ENCODE measurements at places on chromosomes 12 and 14.

- DNase-seq, result no peak
These were observed 1.1 kb downstream of the NUMB start for GRCh38 chr14:73457041-73457923.

DNA sequence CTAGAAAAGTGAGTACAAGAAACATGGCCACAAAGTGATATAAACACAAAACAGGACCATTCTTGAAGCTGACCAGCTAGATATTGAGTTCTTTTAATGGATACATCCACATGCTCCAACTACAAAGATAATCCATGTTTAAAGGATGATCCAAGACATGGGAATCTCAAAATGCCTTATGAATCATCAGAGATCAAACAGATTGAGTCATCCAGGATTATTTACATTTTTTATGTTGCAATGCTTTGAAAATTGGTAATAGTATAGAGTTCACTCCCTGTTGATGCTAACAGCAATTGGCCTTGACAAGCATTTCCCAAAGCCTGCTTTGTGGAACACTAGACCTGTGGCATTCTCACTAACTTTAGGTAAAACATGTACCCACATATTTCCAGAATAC lies 293.0 kb upstream of the TBX3 start:
- no peak for DNase-seq

GRCh38 chr12:38771871-38772270 lies 133.5 kb downstream of the CPNE8 start:
- peak; percentile 23 for DNase-seq

DNA sequence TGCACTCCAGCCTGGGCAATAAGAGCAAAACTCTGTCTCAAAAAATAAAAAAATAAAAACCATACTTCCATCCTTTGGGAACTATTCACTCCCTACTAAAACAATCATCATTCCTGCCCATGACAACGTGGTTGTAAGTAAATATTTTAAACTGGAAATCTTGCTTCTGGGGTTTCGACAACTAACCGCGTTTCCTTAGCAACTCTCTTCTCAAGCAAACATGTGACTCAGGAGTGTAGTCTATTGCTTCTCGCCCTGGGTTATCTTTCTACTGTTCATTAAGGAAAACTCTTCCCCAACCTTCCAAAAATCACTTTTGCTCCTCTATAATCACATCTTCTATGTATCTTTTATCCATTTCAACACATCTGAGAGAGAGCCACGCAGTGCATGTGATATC lies 21.8 kb downstream of the APPL2 start:
- DNase-seq, result no peak

DNA sequence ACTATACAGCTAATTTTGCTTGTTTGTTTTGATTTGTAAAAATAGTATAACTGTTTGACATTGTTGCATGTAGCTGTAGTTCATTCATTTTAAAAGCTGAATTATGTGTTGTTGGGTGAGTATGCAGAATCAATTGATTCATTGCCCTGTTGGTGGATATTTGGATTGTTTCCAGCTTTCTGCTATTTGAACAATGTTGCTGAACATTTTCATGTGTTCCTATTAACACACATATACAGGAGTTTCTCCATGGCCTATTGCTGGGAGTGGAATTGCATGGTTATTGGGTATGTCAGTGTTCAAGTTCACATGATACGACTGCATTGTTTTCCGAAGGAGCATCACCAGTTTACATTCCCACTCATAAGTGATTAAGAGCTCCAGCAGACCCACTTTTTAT lies 75.3 kb downstream of the SRGAP1 start:
- DNase-seq, result no peak

DNA sequence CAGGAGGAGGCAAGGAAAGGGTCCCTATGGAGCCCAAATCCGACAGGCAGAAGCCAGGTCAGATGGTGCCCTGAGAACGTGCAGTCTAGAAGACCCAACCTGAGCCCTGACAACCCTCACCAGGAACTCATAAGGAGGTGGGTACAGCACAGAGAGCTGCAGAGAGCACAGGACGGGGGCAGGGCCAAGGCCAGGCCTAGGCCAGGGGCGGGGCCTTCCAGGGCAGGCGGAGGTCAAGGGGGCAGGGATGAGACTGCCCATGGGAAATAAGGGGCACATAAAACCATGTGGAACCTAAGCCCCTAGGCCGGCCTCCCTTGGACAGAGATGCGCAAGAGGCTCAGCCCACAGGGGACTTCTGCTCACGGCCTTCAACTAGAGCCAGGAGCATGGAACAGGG lies 45.1 kb downstream of the SSH1 start:
- DNase-seq, result no peak

GRCh38 chr14:91038439-91038838 lies 22.0 kb downstream of the RPS6KA5 start:
- no peak for DNase-seq

DNA sequence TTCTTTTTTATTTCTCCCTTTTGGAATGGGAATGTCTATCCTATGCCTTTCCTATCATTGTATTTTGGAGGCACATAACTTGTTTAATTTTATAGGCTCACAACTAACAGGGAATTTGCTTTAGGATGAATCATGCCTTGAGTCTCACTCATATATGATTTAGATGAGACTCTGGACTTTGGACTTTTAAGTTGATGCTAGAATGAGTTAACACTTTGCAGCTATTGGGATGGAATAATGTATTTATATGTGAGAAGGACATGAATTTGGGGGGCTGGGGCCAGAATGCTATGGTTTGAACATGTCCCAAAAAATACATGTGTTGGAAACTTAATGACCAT lies 365.3 kb downstream of the ZFP36L1 start:
- DNase-seq, result no peak

- DNase-seq, result no peak
These were observed 6.6 kb upstream of the RAB3IP start for GRCh38 chr12:69732088-69732487.

DNA sequence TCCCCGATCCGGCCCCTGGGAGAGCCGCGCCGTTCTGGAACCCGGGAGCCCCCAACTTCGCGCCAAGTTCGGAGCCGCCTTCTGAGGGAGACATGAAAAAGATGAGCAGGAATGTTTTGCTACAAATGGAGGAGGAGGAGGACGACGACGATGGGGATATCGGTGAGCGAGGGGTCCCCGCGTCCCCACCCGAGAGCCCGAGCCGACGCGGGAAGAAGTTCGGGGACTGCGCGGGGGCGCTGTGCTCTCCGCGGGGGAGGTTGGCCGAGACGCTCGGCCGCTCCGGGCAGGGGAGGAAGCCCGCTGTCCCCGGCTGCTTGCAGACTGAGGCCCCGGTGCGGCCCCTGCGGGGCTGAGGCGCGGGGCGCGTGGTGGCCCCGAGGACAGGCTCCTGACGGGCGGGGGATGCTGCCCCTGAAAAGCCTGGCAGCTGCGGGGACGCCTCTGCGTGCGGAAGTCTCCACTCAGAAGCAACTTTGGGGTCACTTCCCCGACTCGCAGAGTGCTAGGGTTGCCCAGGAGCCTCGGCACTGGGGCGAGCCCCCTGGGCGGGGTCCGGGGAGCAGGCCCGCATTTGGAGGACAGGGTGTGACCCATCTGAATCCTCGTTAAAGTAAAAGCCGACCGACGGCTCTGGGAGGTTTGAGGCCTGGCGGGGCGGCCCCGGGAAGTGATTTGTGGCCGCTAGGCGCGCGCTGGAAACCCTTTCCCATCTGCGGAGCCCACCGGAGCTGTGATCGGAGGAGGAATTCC lies 511 bp downstream of the ANO6 start:
- no peak for DNase-seq

- DNase-seq, result no peak
These were observed 567.7 kb downstream of the LRFN5 start for GRCh38 chr14:42174357-42174756.

DNA sequence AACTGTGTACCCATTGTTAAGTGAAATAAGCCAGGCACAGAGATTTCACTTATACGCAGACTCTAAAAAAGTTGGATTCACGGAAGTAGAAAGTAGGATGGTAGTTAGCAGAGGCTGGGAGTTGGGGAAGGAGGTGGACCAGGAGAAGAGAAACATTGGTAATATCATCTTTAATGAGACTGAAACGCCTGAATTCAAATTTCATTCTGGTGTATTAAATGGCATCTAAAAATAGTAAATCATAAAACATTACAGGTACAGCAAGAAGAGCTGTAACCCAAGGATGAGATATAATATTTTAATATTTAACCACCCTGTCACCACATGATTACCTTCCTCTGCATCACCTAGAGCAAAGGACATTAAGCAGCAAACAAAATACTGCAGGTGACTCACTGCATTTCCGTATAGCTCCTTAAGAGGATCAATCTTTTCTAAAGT lies 99.4 kb downstream of the EPS8 start:
- DNase-seq, result no peak

DNA sequence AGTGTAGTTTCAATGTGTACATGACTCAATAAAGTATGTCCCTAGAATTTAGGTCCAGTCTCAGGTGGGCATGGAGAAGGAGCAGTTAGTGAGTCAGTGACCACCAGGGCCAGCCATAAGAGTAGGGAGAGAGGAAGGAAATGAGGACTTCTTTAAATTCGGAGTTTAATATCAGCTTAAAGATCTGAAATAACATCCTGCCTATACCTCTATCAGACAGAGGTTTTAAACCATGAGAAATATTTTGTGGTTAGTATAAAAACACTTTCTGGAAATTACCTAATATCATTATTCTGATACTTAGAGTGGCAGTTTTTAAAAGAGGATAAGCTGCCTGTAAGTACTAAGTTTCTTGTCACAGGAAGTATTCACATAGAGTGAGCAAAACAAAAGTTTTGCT lies 61.7 kb upstream of the ST8SIA1 start:
- DNase-seq, result no peak

GRCh38 chr14:103607822-103608221 lies 21.2 kb upstream of the KLC1 start:
- DNase-seq, result no peak

GRCh38 chr14:87018294-87018693 lies 974.7 kb downstream of the GALC start:
- no peak for DNase-seq

GRCh38 chr12:52519826-52520662 lies at the start of gene KRT5:
Gene KRT5 (minus strand): TSS chr12:52520394. CDS start chr12:52520296, 98 bp downstream.
- DNase-seq, result no peak

- no peak for DNase-seq
These were observed 5.6 kb upstream of the HMGA2 start for GRCh38 chr12:65818454-65819382.

Measured in stimulated activated CD4-positive, alpha-beta T cell treated with anti-CD3 and anti-CD28 coated beads, Interleukin-12 subunit alpha, Interleukin-12 subunit beta, amount 100 ng/mL, for 48 hours (primary cell).